ENCODE measurements at places on chromosomes 16 and 17. TPM values are rescaled to one million over a fixed set of nuclear protein-coding genes. Genes with fewer than 3 reads are reported as not detected.

GRCh38 chr17:6138761-6139446 is 68.7 kb downstream of the WSCD1 start:
- H3K4me1 ChIP-seq, result no peaks in the 10 kb centered on the region
- DNase-seq, result no peak
- no peak overlapping the region for H3K4me3 ChIP-seq
- peaks cover 20% of the 10 kb centered on the region for H3K27me3 ChIP-seq

- no peak for DNase-seq
- no peaks in the 10 kb centered on the region for H3K36me3 ChIP-seq
- no peaks in the 10 kb centered on the region for H3K4me1 ChIP-seq
Measured at GRCh38 chr16:5678371-5678770, 580.8 kb upstream of the EEF2KMT start.

DNA sequence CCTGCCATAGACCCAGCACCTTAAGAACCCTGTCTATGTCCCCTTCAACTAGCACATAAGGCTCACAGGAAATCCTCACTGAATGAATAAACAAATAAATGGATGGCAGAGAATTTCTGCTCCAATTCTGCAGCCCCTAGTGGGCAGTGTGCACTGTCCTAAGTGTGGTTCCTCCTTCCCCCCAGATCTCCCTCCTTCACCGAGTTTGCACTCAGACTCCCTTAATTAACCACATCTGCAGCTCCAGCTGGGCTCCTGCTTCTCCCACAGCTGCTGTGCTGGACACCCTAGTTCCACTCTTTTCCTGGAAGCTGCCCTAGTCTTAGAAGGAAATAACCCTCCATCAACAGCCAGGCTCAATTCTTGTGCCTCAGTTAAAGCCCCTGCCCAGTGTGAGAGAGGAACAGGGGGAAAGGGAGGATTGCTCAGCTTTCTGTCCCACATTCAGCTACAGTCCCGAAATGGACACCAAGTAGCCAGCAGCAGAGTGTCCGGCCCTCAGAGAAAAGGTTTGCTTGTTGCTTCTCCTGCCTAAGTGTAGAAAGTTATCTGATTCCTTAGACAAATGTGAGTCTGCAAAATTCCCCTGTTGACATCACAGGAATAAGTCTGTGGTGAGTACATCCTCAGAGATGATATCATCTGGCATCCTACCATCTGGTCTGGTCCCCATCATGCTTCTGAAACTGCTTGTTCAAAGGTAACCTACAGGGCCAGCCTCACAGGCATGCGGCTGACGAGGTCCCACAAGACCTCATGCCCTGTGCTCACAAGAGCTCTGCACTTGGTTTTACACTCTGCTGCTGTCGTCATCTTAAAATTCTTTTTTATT is 12.3 kb downstream of the LRRC3C start:
- no peaks in the 10 kb centered on the region for H3K36me3 ChIP-seq
- peak; percentile 76 for DNase-seq
- H3K4me1 ChIP-seq, result peaks cover 18% of the 10 kb centered on the region
- peak overlapping the region; percentile 79 for H3K27ac ChIP-seq
- H3K27me3 ChIP-seq, result no peaks in the 10 kb centered on the region

PYDC1 gene
- not detected for total RNA-seq

CDT1 gene
- 182 TPM for total RNA-seq

SLFN12 gene
- total RNA-seq, result 5.4 TPM

ACSM3 gene
- total RNA-seq, result 17.6 TPM

ZNF598 gene
- 69.8 TPM for total RNA-seq

- H3K4me1 ChIP-seq, result peaks cover 26% of the 10 kb centered on the region
- DNase-seq, result peak; percentile 95
- no peaks in the 10 kb centered on the region for H3K27me3 ChIP-seq
- H3K36me3 ChIP-seq, result peaks cover 8% of the 10 kb centered on the region
Measured at GRCh38 chr17:44689477-44690217, at the start of gene CCDC43. Gene CCDC43 (minus strand): TSS chr17:44689776. CDS start chr17:44689753, 23 bp downstream.

DNA sequence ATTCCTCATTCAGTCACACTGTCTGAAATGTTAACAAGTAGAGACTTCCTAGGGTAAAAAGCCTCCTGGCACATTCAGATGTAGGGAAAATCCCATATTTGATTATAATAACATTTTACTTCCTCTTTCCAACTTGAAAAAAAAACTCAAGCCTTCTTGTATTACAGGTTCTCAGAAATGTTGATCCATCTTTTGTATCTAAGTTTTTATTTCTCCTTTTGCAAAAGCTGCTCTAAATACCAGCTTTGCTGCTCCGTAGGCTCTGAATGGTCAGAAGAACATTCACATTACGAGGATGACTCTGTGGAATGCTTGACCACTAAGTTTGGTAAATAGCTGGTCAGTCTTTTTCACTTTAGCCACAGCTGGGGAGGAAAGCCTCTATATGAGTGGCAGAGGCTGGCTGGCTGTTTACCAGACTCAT is 13.2 kb upstream of the HEATR6 start:
- DNase-seq, result no peak
- H3K4me3 ChIP-seq, result no peak overlapping the region
- peaks cover 7% of the 10 kb centered on the region for H3K27me3 ChIP-seq

DNA sequence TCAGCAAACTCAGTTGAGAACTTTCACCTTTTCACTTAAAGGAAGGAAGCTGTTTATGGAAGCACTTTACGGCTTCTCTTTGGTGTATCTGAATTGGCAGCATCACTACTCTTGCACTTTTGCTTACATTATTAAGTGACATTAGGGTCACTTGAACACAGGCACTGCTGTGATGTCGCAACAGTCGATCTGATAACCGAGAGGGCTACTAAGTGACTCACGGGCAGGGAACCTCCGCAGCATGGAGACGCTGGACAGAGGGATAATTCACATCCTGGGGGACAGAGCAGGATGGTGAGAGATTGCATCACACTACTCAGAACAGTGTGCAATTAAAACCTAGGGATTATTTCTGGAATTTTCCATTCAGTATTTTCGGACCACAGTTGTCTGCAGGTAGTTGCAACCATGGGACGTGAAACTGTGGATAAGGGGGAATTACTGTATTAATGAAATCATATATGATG is 56.5 kb downstream of the DNAH2 start:
- no peak for DNase-seq
- no peaks in the 10 kb centered on the region for H3K36me3 ChIP-seq
- H3K4me3 ChIP-seq, result no peak overlapping the region
- no peak overlapping the region for H3K27ac ChIP-seq
- peaks cover 13% of the 10 kb centered on the region for H3K27me3 ChIP-seq

GRCh38 chr16:2194166-2194834 is 2.1 kb downstream of the CASKIN1 start:
- H3K4me3 ChIP-seq, result no peak overlapping the region
- H3K4me1 ChIP-seq, result peaks cover 5% of the 10 kb centered on the region
- H3K27ac ChIP-seq, result no peak overlapping the region
- DNase-seq, result peak; percentile 59

- DNase-seq, result no peak
- H3K4me1 ChIP-seq, result peaks cover 9% of the 10 kb centered on the region
- H3K27me3 ChIP-seq, result no peaks in the 10 kb centered on the region
- H3K36me3 ChIP-seq, result no peaks in the 10 kb centered on the region
- H3K4me3 ChIP-seq, result no peak overlapping the region
Measured at GRCh38 chr17:4440021-4440420, 6.3 kb downstream of the SPNS3 start.

DNA sequence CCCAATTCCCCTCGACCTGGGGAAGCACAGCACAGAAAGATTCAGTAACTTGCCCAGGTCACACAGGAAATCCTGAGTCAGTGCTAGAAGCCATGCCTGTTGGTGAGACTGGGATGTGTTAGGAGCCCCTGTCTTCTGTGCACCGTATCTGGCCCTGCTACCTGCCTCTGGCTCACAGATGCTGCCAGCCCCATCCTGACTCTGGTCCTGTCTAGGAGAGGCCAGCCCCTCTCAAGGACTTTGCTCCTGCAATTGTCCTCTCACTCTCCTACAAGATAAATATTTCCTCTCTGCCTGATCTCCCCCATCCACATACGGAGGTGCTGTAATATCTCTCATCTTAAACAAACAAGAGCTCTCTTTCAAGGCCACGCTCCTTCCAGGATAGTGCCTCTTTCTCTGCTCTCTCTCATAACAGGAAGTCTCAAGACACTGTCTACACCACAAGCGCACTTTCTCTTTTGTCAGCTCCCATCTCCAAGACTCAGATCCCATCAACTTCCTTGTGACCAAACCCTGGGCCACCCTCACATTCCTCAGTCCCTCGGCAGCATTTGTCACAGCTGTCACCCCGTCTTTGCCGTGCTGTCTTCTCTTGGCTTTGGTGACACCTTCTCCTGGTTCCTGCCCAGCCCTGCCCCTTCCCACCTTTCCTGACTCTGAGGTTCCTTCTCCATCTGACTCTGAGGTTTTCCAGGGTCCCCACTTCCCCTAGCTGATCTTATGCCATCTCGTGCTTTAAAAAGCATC is 1.9 kb downstream of the SLC13A2 start:
- H3K36me3 ChIP-seq, result no peaks in the 10 kb centered on the region
- no peaks in the 10 kb centered on the region for H3K27me3 ChIP-seq
- DNase-seq, result no peak
- H3K27ac ChIP-seq, result no peak overlapping the region
- H3K4me1 ChIP-seq, result peaks cover 8% of the 10 kb centered on the region

DPEP1 gene
- not detected for total RNA-seq

DNA sequence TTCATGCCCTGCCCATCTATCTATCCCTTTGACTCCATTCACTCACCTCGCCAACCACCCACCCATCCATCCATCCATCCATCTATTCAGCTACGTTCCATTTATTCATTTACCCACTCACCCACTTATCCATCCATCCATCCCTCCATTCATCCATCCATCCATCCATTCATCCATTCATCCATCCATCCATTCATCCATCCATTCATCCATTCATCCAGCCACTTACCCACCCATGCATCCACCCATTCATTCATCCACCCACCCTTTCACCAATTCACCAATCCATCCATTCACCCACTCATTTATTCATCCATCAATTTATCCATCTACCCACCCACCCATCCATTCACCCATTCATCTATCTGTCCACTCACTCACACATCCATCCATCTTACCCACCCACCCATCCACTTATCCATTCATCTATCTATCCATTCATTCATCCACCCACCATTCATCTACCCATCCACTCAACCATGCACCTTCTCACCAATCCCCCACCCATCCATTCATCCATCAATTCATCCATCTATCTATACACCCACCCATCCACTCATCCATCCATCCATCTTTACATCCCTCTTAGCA is 19.5 kb upstream of the KCNJ12 start:
- H3K27me3 ChIP-seq, result no peaks in the 10 kb centered on the region
- DNase-seq, result no peak
- no peaks in the 10 kb centered on the region for H3K36me3 ChIP-seq
- H3K4me3 ChIP-seq, result no peak overlapping the region
- no peaks in the 10 kb centered on the region for H3K4me1 ChIP-seq

DNA sequence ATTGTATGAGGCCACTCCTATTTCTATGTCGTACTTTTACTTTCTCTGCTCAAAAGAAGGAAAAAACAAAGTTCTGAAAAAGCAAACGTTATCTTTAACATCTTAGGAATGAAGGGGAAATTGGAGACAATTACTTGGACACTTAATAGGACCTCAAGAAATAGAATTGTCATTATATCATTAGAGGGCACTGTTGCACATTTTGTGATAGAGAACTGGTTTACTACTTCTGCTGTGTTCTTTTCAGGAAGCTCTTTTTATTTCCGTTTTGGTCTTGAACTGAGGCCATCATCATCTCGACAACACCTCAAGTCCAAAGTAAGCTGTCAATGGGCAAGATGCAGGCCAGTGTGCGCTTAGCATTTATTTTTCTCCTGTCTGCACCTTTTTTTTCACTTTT is 14.6 kb downstream of the COG4 start:
- no peak overlapping the region for H3K4me3 ChIP-seq
- peaks cover 21% of the 10 kb centered on the region for H3K36me3 ChIP-seq
- peaks cover 8% of the 10 kb centered on the region for H3K4me1 ChIP-seq
- DNase-seq, result no peak
- no peaks in the 10 kb centered on the region for H3K27me3 ChIP-seq
- H3K27ac ChIP-seq, result peak overlapping the region; percentile 20

GRCh38 chr17:76549539-76549938 is 9.7 kb downstream of the PRCD start:
- no peak overlapping the region for H3K27ac ChIP-seq
- DNase-seq, result no peak
- H3K36me3 ChIP-seq, result no peaks in the 10 kb centered on the region

- peak within 1 kb of the TSS; percentile 94 for H3K4me3 ChIP-seq
- peak; percentile 98 for DNase-seq
- H3K27ac ChIP-seq, result peak within 1 kb of the TSS; percentile 98
- peaks cover 36% of the 10 kb centered on the region for H3K4me1 ChIP-seq
Measured at GRCh38 chr17:8248751-8249607, at the start of gene PFAS. Gene PFAS (plus strand): TSS chr17:8249289. CDS start chr17:8253938, 4,649 bp downstream.

GRCh38 chr16:83586461-83587200 is 221.1 kb upstream of the HSBP1 start:
- no peaks in the 10 kb centered on the region for H3K36me3 ChIP-seq
- DNase-seq, result no peak
- no peak overlapping the region for H3K4me3 ChIP-seq
- H3K4me1 ChIP-seq, result no peaks in the 10 kb centered on the region
- no peaks in the 10 kb centered on the region for H3K27me3 ChIP-seq

DNA sequence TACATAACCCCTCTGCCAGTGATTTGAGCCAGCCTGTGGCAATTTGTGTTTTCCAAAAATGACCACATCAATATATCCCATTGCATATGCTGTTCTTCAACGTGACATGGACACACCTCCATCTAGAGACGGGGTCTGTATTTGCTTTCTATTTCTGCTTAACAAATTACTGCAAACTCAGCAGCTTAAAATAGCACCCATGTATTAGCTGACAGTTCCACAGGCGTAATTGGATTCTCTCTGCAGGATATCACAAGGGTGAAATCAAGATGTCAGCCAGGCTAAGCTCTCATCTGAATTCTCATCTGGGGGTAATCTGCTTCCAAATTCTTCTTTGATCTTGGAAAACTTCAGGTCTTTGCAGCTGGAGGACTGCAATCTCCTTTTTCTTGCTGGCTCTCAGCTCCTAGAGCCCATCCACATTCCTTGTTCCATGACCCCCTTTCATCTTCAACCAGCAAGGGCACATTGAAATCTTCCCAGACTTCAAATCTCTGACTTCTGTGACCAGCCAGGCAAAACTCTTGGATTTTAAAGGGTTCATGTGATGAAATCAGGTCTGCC is 8.2 kb downstream of the KRT9 start:
- no peak for DNase-seq
- H3K27ac ChIP-seq, result no peak overlapping the region
- no peak overlapping the region for H3K4me3 ChIP-seq
- peaks cover 18% of the 10 kb centered on the region for H3K27me3 ChIP-seq
- peaks cover 8% of the 10 kb centered on the region for H3K4me1 ChIP-seq

LLGL2 gene
- 9.6 TPM for total RNA-seq

DNA sequence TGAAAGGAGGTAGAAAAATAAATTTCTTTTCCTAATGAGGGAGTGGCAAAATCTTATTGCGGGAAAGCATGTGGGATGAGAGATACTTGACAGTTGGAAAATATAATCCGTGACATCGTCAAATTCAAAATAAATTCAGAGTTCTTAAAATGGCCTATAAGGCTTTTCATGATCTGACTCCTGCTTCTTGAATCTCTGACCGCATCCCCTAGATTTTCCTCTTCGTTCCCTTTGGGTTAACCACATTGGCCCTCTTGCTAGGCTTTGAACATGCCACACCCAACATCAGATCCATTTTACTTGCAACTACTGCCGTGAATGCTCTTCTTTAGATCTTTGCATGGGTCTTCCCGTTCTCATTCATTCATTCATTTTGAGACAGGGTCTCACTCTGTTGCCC is 50.1 kb downstream of the NF1 start:
- no peaks in the 10 kb centered on the region for H3K4me1 ChIP-seq
- H3K27ac ChIP-seq, result no peak overlapping the region
- H3K27me3 ChIP-seq, result no peaks in the 10 kb centered on the region
- H3K4me3 ChIP-seq, result no peak overlapping the region

- H3K36me3 ChIP-seq, result no peaks in the 10 kb centered on the region
- DNase-seq, result no peak
- no peak overlapping the region for H3K27ac ChIP-seq
- no peaks in the 10 kb centered on the region for H3K27me3 ChIP-seq
- no peak overlapping the region for H3K4me3 ChIP-seq
Measured at GRCh38 chr16:56961386-56961785, 364 bp upstream of the CETP start.

TMEM238L gene
- not detected for total RNA-seq

TBC1D28 gene
- total RNA-seq, result not detected
